Transverse colon (tissue), 4 donors: ENCODE measurements at places on chromosomes 11 and 22. TPM values are rescaled to one million over a fixed set of nuclear protein-coding genes. Genes with fewer than 3 reads are reported as not detected.
A peak's percentile ranks its signal among the peaks of the same experiment; 100 is the strongest.

DNA sequence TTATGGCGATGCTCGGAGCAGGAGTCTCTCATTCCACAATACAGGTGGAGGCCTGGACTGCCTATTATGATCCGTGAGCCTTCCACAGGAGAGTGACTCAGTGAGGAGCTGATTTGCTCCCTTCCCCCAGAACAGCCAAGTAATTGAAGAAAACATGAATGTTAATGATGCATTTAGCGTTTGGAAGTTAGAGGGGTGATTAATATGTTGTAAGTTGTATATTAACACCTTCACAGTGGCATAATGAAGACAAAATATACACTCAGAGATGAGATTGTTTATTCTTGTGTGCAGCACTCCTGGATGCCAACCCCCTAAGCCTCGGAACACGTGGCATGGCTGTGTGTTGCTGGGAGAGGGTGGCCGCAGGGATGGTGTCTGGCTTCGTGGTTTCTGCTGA lies 98.6 kb downstream of the GRIK4 start:
- no peak overlapping the region for H3K4me3 ChIP-seq
- no peak for DNase-seq
- no peaks in the 10 kb centered on the region for H3K27me3 ChIP-seq
- no peak overlapping the region for H3K27ac ChIP-seq
- no peaks in the 10 kb centered on the region for H3K4me1 ChIP-seq

DNA sequence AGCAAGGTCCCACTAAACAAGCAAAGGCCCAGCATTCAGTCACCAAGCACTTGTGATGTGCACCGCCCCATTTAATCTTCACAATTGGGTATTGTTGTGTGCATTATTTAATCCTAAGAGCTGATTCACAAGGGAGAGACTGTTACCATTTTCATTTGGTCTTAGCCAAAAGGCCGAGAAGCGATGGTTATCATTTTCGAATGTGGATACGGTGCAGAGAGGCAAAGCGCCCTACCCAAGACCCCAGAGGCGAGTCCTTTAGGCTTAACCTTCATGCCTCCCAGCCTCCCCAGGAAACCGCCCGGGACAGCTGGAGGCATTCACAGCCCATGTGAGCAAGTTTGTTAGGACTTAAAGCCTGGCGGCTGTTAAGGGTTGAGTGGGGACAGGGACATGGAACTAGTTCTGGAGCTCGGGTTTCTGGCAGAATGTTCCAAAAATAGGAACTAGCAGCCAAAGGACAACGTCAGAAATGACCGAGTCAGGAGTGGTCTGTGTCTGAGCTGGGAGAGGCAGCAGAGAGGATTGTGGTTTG lies 13.0 kb upstream of the UPK3A start:
- peak; percentile 52 for DNase-seq
- peak overlapping the region; percentile 69 for H3K27ac ChIP-seq
- peaks cover 5% of the 10 kb centered on the region for H3K27me3 ChIP-seq
- no peak overlapping the region for H3K4me3 ChIP-seq
- peaks cover 29% of the 10 kb centered on the region for H3K4me1 ChIP-seq
- no peaks in the 10 kb centered on the region for H3K36me3 ChIP-seq

Gene C11orf52
- 11.1 TPM for total RNA-seq

DNA sequence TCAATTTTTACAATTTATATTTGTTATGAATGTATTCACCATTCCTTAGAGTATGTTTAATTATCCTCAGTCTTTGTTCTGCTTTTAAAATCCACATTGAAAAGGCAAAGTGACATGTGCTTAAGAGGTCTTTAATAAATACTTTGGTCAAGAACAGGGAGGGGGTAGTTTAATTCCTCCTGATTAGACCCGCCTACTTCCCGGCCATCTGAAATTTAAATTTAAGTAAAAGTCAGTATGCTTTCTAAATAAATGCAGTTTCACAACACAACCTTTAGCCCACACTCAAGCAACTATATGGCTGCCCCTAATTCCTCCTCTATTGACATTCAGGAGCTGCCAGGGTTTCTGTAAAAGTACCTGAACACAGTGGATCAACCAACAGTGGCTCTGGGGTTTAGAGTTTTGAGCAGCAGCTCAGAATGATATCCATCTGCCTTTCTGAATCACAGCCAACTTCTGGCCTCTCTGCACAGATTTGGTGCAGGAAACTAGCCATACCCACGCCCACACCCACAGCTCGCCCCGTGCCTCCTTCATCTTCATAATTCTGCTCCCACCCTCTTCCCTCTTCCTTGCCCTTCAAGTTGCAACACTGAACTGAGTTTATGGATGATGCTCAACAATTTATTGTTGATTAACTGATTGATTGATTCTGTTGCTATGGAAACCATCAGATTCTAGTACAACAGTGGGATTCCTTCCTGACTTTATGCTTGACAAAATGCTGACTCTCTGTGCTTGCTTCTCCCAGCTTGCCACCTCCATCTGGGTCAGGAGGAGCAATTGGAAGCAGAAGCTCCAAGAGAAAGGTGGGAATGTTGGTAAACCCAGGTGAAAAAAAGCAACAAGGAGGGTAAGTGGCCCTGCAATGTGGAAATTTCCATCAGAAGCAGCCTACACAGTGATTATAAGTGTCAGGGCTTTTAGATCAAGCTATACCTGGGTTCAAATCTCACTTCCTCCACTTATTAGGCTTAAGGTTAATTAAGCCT lies 70.8 kb downstream of the PANX1 start:
- H3K36me3 ChIP-seq, result no peaks in the 10 kb centered on the region
- H3K4me1 ChIP-seq, result no peaks in the 10 kb centered on the region
- no peaks in the 10 kb centered on the region for H3K27me3 ChIP-seq
- no peak overlapping the region for H3K27ac ChIP-seq

Gene OR6T1
- not detected for total RNA-seq

DNA sequence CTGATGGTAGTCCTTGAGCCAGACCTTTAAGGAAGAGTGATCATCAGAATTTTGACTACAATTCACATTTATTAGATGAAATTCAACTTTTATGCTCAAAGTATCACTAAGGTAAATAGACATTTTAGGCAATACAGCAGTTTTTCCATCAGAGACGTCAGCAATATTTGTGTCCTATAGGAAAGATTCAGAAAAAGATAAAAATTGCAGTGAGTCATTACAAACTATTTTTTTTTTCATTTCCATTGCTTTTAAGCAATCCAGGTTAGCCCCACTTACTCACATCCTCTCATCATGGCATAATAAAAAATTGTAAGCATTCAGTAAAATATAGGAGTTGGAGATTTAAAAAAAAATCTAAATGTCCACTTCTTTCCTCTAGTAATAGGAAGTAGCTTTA lies 46.9 kb downstream of the MSANTD4 start:
- no peaks in the 10 kb centered on the region for H3K36me3 ChIP-seq
- no peak overlapping the region for H3K4me3 ChIP-seq
- no peaks in the 10 kb centered on the region for H3K4me1 ChIP-seq
- H3K27ac ChIP-seq, result no peak overlapping the region
- no peak for DNase-seq

Gene TESMIN
- 1.00 TPM for total RNA-seq

Gene INS
- total RNA-seq, result not detected

Gene TLCD5
- 1.5 TPM for total RNA-seq

Gene FXYD6
- total RNA-seq, result 36.6 TPM

Gene PKP3
- 359 TPM for total RNA-seq

Gene OR9I1
- not detected for total RNA-seq

DNA sequence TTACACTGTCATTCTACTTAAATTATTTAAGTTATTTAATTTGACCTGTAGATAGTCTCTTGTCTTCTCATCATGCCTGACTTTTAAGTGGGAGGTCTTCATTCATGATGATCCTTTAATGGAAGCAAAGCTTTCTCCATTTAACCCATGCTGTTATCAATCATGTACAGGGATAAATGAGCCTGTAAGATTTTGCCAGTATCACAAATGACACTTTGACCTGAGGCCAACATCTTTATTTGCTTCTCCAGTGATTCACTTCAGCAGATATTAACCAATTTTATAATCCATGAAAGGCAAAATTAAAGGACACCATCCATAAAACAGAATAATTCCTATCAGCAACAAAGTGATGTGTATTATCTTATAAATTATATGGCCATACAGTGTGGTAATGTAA lies 7.7 kb downstream of the CCDC73 start:
- H3K4me3 ChIP-seq, result no peak overlapping the region
- no peaks in the 10 kb centered on the region for H3K36me3 ChIP-seq
- no peak overlapping the region for H3K27ac ChIP-seq
- peaks cover 7% of the 10 kb centered on the region for H3K27me3 ChIP-seq
- DNase-seq, result no peak
- no peaks in the 10 kb centered on the region for H3K4me1 ChIP-seq

Gene KCTD14
- 2.6 TPM for total RNA-seq

Gene OR4D11
- total RNA-seq, result not detected

Gene RBMXL2
- 0.79 TPM for total RNA-seq

Gene STIM1
- total RNA-seq, result 47.2 TPM
